ENCODE measurements at places on chromosomes 11 and 22. TPM values are rescaled to one million over a fixed set of nuclear protein-coding genes. Genes with fewer than 3 reads are reported as not detected.

CD248 gene
- 9.0 TPM for total RNA-seq

CD3D gene
- 462 TPM for total RNA-seq

SUSD2 gene
- total RNA-seq, result 0.78 TPM

PATE4 gene
- not detected for total RNA-seq

ROM1 gene
- total RNA-seq, result 1.1 TPM

TRIM49 gene
- total RNA-seq, result not detected

SYT9 gene
- not detected for total RNA-seq

BID gene
- total RNA-seq, result 42.1 TPM

DEUP1 gene
- total RNA-seq, result not detected

SCGB2A2 gene
- not detected for total RNA-seq

RAB3IL1 gene
- total RNA-seq, result not detected

LMO1 gene
- total RNA-seq, result not detected

NXPE2 gene
- not detected for total RNA-seq

TXNRD2 gene
- 17.0 TPM for total RNA-seq

OR8H1 gene
- not detected for total RNA-seq

ISX gene
- not detected for total RNA-seq

OR8G1 gene
- total RNA-seq, result not detected

NECTIN1 gene
- 0.46 TPM for total RNA-seq

CLDN5 gene
- 4.9 TPM for total RNA-seq

OR56A1 gene
- not detected for total RNA-seq

MMP1 gene
- not detected for total RNA-seq

FOLR2 gene
- total RNA-seq, result not detected

JOSD1 gene
- 71.7 TPM for total RNA-seq

KCTD14 gene
- 0.18 TPM for total RNA-seq

KLHL22 gene
- total RNA-seq, result 40.4 TPM

NAALAD2 gene
- total RNA-seq, result not detected

SF3B2 gene
- total RNA-seq, result 203 TPM

MUC6 gene
- not detected for total RNA-seq

TRPM5 gene
- total RNA-seq, result not detected

OR10G4 gene
- not detected for total RNA-seq

KIAA1671 gene
- 13.6 TPM for total RNA-seq

JAML gene
- total RNA-seq, result 76.2 TPM

FOLR3 gene
- total RNA-seq, result not detected

C11orf42 gene
- not detected for total RNA-seq

NCR3LG1 gene
- total RNA-seq, result 0.66 TPM

EIF4ENIF1 gene
- total RNA-seq, result 40.3 TPM

KREMEN1 gene
- total RNA-seq, result not detected

APOBEC3A gene
- not detected for total RNA-seq

ABTB2 gene
- 0.31 TPM for total RNA-seq

IL17REL gene
- not detected for total RNA-seq

Data from activated naive CD4-positive, alpha-beta T cell treated with anti-CD3 and anti-CD28 coated beads, Interleukin-2, amount 10 ng/mL, durations not matched to agents 5 hours and 36 hours (primary cell).